ENCODE measurements at places on chromosomes 1 and 21.
A peak's percentile ranks its signal among the peaks of the same experiment; 100 is the strongest.

DNA sequence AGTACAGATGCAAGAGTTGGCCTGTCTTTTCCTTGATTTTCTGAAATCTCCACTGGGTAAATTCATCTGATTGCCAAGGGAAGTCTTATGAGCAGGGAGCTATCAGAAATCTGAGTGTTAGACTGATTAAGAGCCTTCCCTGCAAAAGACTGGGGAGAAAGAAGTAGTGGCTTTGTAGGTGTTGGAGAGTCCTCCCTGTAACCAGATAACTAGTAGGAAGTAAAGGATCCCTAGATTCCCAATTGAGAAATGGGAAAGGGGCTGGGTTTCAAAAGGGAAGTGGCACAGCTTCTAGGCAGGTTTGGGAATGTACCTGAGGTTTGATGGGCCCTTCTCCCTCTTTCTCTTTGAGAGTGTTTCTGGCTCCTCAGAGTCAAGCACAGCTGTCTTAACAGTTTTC, 2.1 kb downstream of the TLCD4 start:
- DNase-seq = no peak

DNA sequence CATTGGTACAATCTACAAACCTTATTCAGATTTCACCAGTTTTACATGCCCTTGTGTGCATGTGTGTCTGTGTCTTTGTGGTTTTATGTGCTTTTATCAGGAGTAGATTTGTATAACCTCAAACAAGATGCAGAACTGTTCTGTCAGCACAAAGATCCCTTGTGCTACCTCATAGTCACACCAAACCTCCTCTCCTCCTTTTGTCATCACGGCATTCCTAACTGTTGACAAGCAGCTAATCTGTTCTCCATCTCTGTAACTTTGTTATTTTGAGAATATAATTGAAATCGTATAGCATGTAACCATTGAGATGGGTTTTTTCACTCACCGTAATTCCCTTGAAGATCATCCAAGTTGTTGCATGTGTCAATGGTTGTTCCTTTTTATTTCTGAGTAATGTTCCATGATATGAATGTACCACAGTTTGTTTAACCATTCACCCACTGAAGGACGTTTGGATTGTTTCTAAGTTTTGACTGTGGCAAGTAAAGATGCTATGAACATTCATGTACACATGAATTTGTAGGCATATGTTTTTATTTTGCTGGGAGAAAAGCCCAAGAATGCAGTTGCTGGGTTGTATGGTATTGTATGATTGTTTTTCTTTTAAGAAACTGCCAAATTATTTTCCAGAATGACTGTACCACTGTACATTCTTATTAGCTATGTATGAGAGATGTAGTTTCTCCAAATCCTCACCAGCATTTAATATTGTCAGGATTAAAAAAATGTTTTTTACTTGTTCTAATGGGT, 78.1 kb upstream of the B3GALT2 start:
- no peak for DNase-seq

- DNase-seq = no peak
Observed at GRCh38 chr21:15088488-15088887, 23.7 kb upstream of the NRIP1 start.

DNA sequence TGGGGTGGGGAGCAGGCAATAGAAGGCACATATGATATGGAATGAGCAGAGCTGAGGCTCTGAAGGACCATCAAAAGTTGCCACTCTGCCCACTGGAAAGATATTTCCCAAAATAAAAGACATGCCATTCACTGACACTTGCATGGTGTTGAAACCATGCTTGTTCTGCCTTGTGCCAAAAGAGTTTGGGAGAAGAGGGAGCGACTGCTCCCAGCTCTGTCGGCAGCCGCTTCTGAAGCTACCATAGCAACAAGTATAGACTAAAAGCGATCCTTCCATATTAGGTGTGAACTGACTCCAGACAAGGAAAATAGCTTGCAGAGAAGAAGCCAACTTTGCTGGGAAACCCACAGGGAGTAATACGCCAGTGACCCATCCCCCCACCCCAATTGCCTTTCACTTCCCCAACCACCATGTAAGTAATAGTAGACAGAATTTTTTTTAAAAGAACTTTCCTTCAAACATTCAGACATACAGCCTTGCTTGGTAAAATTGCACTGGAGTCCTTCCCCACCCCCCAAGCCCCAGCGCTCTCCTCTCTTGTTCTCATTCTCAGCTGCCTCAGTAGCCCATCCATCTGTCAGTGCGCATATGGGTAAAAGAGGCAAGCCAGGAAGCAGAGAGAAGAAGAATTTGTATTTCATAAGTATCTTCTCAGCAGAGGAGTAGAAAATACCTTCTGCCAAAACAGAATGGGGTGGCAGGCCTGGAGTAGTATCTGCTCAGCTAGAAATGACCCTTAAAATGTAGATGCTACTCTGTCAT, 263.7 kb downstream of the OMA1 start:
- no peak for DNase-seq

- no peak for DNase-seq
Observed at GRCh38 chr1:110336300-110337039, 2.7 kb upstream of the RBM15 start.

GRCh38 chr1:209871006-209871405, 43.2 kb downstream of the UTP25 start:
- DNase-seq = no peak

DNA sequence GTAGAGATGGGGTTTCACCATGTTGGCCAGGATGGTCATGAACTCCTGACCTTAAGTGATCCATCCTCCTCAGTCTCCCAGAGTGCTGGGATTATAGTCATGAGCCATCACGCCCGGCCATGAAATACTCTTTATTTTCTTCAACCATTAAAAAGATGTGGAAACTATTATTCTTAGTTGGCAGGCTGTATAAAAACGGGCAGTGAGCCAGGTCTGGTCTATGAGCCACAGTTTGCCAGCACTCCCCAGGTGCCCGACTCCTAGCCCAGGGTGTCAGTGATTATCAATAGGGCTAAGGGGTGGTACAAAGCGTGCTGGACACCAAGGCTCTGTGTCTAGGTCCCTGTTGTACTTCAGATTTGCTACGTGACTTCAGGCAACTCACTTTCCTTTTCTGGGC, 3.7 kb upstream of the TMEM61 start:
- no peak for DNase-seq

GRCh38 chr21:31514598-31514997, 144.9 kb upstream of the SOD1 start:
- no peak for DNase-seq

GRCh38 chr1:175512637-175513412, 230.6 kb downstream of the TNR start:
- DNase-seq = no peak

DNA sequence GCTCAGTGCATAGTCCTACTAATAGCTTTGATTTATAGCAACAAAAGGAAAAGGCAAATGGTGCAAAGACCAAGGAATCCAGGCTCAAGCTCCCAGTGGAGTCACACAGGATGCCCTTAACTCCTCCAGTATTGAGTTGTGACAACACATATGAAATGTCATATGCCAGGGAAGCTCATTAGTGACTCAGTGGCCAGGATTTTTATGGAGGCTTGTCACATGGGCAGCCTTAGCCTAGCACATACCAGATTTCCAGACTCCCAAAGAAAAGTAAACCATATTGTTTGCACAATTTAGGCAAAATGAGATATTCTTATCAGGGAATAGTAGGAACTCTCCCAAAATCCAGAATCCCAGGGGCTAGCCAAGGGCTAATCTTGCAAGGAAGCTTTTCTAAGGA, 129.2 kb downstream of the MAGI3 start:
- DNase-seq = no peak

DNA sequence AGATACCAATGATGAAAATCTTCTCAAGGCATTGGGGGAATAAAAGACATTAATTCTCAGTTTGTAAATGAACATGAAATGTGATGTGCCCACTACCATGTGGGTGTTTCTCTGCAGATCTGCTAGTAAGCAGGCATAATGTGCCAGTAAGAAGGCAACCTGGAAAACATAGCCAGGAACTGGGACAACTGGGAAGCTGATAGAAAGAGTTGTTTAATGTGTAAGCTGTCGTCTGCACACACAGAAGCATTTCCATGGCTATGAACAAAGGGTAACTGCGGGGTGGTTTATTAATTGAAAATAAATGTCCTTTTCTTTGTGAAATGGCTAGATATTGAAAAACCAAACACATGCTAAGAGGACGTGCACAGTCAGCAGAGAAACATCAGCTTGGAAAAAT, 52.0 kb downstream of the ZC3H11B start:
- DNase-seq = no peak

DNA sequence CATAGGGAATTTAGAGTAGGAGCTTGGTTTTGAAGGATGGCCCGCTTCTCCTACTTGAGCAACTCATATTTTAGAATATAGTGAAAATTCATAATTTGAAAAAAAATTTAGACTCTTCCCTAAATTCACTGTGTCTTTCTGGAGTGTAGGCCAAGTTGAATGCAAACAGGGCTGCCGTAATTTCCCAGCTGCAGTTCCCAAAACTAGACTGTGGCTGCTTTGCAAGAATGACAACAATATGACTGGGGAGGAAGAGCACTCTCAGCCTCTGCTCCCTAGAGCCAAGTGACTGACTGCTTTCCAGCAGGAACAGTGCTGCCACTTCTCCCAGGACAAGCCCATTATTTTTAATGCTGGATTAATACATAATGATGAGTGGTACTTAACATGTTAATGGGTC, 209.0 kb downstream of the RHOU start:
- no peak for DNase-seq

- no peak for DNase-seq
Observed at GRCh38 chr1:4034318-4034887, 134.3 kb upstream of the C1orf174 start.

- no peak for DNase-seq
Observed at GRCh38 chr21:34039678-34040382, 33.5 kb upstream of the MRPS6 start.

DNA sequence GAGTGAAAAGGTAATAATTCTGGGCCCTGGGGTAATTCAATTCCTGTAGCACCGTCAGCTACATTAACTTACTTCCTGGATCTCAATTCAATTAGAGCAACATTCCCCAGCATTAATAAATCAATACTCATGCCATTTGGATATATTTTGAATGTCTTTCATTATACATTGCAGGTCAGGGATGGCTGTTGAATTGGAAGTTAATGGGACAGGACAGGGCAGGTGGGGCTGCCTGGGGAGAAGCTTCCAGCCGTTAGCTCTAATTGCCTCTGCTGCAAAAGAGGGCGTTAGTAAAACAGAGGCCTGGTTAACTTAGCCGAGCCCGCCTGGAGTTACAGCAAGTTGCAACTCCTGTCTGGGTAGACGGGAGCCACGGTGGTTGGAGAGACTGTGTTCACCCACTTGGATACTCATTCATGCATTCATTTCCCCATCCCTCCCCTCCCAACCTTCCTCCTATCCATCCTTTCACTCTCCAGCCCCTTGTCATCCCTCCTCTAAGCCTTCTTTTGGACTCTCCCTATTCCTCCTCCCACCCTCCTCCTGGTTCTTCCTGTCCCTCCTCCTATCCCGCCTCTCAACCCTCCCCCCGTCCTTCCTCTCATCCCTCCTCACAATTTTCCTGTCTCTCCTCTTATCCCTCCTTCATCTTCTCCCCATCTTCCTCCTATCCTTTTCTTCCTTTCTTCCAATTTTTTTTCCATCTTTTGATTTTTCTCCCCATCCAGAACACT, 137.6 kb upstream of the RUNX3 start:
- no peak for DNase-seq

GRCh38 chr1:220001095-220001501, 45.2 kb downstream of the EPRS1 start:
- no peak for DNase-seq

GRCh38 chr1:219467524-219467923, 145.4 kb downstream of the ZC3H11B start:
- no peak for DNase-seq

- DNase-seq = no peak
Observed at GRCh38 chr1:92125204-92125603, 45.1 kb downstream of the BTBD8 start.

- DNase-seq = peak; percentile 95
Observed at GRCh38 chr1:34865981-34866761, 6.6 kb upstream of the SMIM12 start.

DNA sequence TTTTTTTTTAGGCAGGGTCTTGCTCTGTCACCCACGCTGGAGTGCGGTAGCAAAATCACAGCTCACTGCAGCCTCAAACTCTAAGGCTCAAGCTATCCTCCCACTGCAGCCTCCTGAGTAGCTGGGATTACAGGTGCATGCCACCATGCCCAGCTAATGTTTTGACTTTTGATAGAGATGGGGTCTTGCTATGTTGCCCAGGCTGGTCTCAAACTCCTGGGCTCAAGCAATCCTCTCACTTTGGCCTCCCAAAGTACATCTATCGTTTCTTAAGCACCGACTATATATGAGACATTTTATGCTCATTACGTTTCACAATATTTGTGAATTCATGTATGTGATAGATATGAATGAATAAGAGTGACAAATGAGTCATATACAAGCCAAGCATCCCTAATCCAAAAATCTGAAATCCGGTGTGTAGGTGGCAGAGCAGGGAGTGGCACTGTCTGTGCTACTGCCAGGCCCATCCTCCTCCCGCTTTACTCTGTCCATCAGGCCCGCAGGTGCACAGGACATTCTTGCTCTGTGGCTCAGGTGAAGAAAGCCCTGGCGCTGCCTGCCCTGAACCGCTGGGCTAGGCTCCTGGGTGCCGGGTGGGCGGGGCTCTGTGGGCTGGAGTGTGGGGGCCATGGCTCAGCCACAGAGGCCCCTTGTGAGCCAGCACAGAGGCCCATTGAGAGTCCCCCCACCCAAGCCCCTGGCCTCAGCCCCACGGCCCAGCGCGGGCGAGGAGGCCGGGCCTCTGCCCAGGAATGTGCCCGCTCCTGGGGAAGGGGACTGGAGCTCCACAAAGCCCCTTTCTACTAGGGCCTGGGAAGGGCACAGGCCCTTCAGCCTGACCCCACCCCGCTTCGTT, 45.3 kb downstream of the HSPG2 start:
- no peak for DNase-seq

- DNase-seq = no peak
Observed at GRCh38 chr1:197808880-197809279, 33.6 kb upstream of the DENND1B start.

DNA sequence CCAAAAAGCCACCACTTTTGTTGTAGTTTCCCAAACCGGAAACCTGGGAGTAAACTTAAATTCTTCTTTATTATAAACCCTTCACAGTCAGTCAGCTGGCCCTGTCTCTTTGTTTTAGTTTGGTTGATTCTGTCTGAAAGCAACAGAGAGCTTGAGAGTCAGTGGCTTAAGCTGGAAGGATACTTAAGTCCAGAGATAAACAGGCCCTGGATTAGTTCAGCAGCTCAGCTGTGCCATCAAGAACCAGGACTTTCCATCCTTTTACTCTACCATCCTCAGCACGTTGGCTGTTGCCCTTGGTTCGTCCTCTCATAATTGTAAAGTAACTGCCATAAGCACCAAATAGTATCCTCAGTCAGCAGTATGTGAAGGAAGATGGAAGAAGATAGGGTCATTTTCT, 4.5 kb downstream of the DESI2 start:
- no peak for DNase-seq

- DNase-seq = no peak
Observed at GRCh38 chr1:91601554-91602376, 101.1 kb downstream of the CDC7 start.

GRCh38 chr21:37412603-37413360, 46.2 kb downstream of the DYRK1A start:
- DNase-seq = no peak

DNA sequence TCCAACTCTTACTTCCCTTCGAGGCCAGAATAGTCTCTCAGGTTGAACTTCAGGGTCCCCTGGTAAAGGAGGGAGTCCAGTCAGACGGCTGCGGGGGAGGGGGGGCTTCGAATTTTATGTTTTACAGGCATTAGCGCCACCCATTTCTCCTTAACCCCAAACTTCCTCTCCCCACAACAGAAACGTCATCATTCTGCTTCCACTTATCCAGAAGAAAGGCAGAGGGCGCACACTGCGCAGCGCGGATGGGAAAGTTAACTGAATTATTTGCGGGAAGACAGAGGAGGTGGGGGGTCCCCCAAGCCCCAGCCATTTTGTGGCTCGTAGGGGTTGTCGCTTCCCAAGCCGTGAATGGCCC, 529 bp upstream of the PRMT2 start:
- DNase-seq = no peak
